ENCODE measurements at places on chromosomes 16 and 17. TPM values are rescaled to one million over a fixed set of nuclear protein-coding genes. Genes with fewer than 3 reads are reported as not detected.

The SULT1A2 gene
- 0.76 TPM for total RNA-seq

DNA sequence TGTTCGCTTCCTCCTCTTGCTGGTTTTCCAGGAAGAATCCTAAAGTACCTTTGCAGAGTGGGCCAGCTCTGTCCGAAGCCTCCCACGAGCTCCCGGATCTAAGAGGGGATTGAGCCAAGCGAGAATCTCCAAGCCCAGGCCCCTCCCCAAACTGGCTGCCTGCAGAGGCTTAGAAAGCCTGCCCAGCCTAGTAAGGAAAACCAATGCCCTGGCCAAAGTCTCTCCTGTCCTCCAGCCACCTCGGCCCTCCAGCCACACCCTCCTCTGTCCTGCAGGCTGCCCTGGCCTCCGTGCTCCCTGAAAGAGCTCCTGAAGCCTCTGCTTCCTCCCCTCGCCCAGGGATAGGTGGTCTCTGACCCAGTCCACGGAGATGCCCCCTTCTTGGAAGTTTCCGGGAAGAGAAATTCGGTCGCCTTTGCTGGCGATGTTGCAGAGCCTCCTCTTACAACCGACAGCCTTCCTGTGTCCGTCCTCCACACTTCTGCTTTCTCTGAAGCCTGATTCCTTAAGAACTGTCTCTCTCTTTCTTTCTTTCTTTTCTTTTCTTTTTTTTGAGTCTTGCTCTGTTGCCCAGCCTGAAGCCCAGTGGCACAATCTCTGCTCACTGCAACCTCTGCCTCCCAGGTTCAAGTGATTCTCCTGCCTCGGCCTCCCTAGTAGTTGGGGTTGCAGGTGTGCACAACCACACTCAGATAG is 54.9 kb upstream of the TOB1 start:
- no peak overlapping the region for H3K27ac ChIP-seq
- H3K4me1 ChIP-seq = peaks cover 21% of the 10 kb centered on the region
- no peak for DNase-seq
- H3K27me3 ChIP-seq = no peaks in the 10 kb centered on the region

DNA sequence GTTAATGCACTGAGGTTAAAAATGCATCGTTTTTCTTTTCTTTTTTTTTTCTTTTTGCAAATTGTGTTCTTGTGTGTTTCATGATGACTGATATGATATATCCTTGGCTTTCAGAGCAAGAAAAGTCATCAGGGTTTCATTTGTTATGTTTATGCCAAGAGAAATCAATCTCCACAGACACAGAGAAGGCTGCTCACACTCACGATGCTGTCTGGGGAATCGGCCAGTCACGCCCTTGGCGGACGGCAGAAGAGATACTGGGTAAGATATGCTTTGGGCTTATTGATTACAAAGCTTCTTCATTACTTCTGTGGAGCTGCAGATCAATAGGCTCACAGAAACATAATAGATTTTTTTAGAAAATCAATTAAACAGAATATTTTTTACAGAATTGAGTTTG is 42.2 kb upstream of the TNRC6C start:
- no peaks in the 10 kb centered on the region for H3K36me3 ChIP-seq
- H3K4me1 ChIP-seq = no peaks in the 10 kb centered on the region
- DNase-seq = no peak
- H3K4me3 ChIP-seq = no peak overlapping the region

GRCh38 chr17:78648293-78648692 is 71.1 kb upstream of the DNAH17 start:
- H3K36me3 ChIP-seq = no peaks in the 10 kb centered on the region
- peaks cover 6% of the 10 kb centered on the region for H3K4me1 ChIP-seq
- no peak overlapping the region for H3K27ac ChIP-seq
- no peak overlapping the region for H3K4me3 ChIP-seq
- no peaks in the 10 kb centered on the region for H3K27me3 ChIP-seq
- no peak for DNase-seq

GRCh38 chr17:74430385-74430705 is 1.5 kb upstream of the GPRC5C start:
- peaks cover 6% of the 10 kb centered on the region for H3K36me3 ChIP-seq
- DNase-seq = no peak
- peaks cover 33% of the 10 kb centered on the region for H3K4me1 ChIP-seq
- H3K4me3 ChIP-seq = peak overlapping the region; percentile 88
- H3K27me3 ChIP-seq = no peaks in the 10 kb centered on the region

- H3K36me3 ChIP-seq = peaks cover 32% of the 10 kb centered on the region
- no peak overlapping the region for H3K4me3 ChIP-seq
These were observed 11.1 kb downstream of the FANCA start for GRCh38 chr16:89805136-89805905.

DNA sequence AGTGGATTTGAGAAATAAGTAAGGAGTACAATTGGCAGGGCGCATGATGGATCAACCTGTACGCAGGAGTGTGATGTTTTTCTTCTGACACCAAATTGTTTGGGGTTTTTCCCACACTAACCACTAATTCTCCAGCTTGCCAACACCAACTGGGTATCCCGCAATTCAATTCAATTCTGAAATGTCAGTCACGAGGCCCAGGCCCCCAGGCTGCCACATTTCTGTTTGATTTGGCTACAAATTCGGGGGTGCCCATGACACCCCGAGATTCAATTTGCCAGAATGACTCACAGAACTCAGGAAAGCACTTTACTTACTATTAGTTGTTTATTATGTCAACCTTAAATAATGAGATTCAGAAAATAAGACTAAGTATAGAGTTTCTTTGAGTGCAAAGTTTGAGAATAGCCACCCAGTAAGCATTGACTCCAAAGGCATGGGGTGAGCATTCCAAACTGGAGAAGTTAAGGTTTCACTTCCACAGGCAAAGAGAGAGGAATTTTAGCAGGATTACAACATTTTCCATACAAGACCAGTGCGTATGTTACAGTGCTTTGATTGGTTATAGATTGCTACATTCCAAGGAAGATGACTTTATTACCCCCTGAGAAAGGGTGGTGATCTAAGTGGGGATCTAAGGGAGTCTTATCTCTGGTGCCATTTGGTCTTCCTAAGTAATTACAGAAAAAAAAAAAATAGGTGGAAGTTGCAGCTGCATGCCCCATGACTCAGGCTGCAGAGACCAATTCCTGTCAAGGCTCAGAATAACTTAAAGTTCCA is 11.5 kb downstream of the SLC46A1 start:
- peaks cover 12% of the 10 kb centered on the region for H3K4me1 ChIP-seq
- peaks cover 19% of the 10 kb centered on the region for H3K36me3 ChIP-seq
- H3K27me3 ChIP-seq = no peaks in the 10 kb centered on the region
- H3K27ac ChIP-seq = no peak overlapping the region
- H3K4me3 ChIP-seq = no peak overlapping the region

The SLC39A11 gene
- total RNA-seq = 15.8 TPM

The FAM222B gene
- 22.2 TPM for total RNA-seq

GRCh38 chr16:81996664-81997509 is 14.4 kb downstream of the SDR42E1 start:
- H3K36me3 ChIP-seq = peaks cover 16% of the 10 kb centered on the region
- DNase-seq = peak; percentile 84
- no peaks in the 10 kb centered on the region for H3K27me3 ChIP-seq
- H3K4me3 ChIP-seq = no peak overlapping the region
- H3K27ac ChIP-seq = peak overlapping the region; percentile 31

The TSNAXIP1 gene
- total RNA-seq = 1.1 TPM

GRCh38 chr17:4301066-4301465 is 37.3 kb upstream of the ANKFY1 start:
- no peaks in the 10 kb centered on the region for H3K4me1 ChIP-seq
- no peaks in the 10 kb centered on the region for H3K27me3 ChIP-seq
- no peak overlapping the region for H3K27ac ChIP-seq
- peaks cover 31% of the 10 kb centered on the region for H3K36me3 ChIP-seq
- DNase-seq = no peak

- no peak overlapping the region for H3K27ac ChIP-seq
- no peaks in the 10 kb centered on the region for H3K27me3 ChIP-seq
- H3K4me3 ChIP-seq = no peak overlapping the region
- no peaks in the 10 kb centered on the region for H3K36me3 ChIP-seq
These were observed 1.5 kb downstream of the HLF start for GRCh38 chr17:55266051-55266957.

DNA sequence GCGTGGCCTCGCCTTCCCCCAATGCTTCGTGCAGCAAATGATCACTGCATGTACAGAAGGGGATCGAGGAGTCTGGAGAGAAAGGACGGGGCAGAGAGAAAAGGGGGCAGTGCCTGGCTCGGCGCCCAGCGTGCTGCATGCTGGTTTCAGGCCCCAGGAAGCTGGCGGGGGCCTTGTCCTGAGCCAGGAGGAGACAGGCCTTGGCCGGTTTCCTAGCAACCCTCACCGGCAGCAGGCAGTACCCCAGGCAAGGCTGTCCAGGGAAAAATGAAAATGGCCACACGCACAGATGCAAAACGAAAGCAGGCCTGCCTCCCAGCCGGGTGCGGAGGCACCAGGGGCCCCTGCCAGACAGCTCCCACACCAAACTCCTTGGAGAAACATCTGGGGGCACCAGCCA is 126.3 kb downstream of the ZFHX3 start:
- DNase-seq = no peak
- H3K4me3 ChIP-seq = no peak overlapping the region
- peaks cover 15% of the 10 kb centered on the region for H3K36me3 ChIP-seq
- H3K27me3 ChIP-seq = no peaks in the 10 kb centered on the region
- H3K4me1 ChIP-seq = no peaks in the 10 kb centered on the region

GRCh38 chr16:79422064-79422463 is 178.5 kb downstream of the MAF start:
- no peak overlapping the region for H3K4me3 ChIP-seq
- H3K27me3 ChIP-seq = peaks cover 1% of the 10 kb centered on the region
- no peaks in the 10 kb centered on the region for H3K4me1 ChIP-seq

GRCh38 chr17:45200701-45201100 is 21.0 kb upstream of the FMNL1 start:
- no peak for DNase-seq
- H3K27ac ChIP-seq = no peak overlapping the region
- no peaks in the 10 kb centered on the region for H3K27me3 ChIP-seq
- peaks cover 10% of the 10 kb centered on the region for H3K4me1 ChIP-seq
- H3K4me3 ChIP-seq = no peak overlapping the region

DNA sequence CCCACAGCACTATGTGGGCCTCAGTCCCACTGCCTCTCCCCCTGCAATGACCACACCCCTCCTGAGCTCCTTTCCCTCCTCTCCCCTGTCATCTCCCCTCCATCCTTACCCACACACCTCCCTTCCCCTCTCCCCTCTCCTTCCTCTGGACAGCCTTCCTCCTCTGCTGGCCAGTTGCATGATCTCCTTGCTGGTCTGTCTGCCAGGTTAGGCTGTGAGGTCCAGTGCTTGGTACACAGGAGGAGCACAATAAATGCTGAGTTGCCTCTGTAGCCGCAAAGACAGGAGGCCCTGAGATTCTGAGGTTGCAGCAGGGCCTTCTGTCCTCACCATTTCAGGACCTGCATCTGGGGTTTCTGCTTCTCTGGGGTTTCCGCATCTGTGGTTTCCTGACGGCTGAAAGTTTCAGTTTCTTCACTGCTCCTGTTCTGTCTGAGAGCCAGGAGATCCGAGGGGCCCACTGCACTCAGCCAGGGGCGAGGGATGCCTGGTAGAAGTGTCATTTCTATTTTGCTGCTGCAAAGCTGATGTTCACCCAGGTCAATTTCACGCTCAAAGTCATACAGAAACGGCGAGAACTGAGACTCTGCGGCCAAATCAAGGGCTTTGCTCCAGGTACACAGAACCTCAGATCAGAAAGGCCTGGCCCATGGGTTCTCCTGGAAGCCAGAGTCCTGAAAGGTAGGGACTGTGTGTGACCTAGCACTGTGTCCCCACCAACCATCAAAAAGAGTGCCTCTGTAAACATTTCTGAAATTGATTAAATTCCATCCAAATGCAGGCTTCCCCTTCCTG is 4.6 kb upstream of the SLC12A3 start:
- no peak overlapping the region for H3K4me3 ChIP-seq
- H3K27ac ChIP-seq = peak overlapping the region; percentile 91
- no peaks in the 10 kb centered on the region for H3K36me3 ChIP-seq
- peaks cover 6% of the 10 kb centered on the region for H3K4me1 ChIP-seq

The SLC2A4 gene
- total RNA-seq = not detected

The CMTM4 gene
- 27.2 TPM for total RNA-seq

The SALL1 gene
- not detected for total RNA-seq

GRCh38 chr17:39364236-39365025 is 37.0 kb downstream of the FBXL20 start:
- no peak for DNase-seq
- H3K36me3 ChIP-seq = peaks cover 13% of the 10 kb centered on the region
- H3K4me3 ChIP-seq = no peak overlapping the region
- H3K27ac ChIP-seq = no peak overlapping the region
- H3K27me3 ChIP-seq = no peaks in the 10 kb centered on the region

- no peak for DNase-seq
- H3K27ac ChIP-seq = no peak overlapping the region
- no peak overlapping the region for H3K4me3 ChIP-seq
These were observed 11.8 kb downstream of the UTS2R start for GRCh38 chr17:82383411-82383810.

DNA sequence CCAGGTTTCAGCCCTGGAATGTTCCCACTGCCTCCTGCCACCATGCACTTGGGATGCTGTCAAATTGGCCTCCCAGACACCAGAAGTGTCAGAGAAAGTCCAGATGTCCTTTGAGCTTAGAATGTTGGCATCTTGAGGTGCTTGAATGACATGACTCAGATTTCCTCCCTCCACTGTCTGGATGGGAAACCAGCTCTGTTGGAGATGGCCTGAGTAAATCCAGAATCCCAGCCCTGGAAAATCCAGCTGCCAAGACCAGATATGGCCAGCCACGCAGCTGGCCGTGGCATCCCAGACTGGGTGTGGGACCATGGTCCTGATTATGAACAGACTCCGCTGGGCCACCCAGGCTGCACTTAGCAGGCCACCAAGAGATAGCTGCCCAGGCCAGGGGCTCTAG is 57.0 kb upstream of the CLEC3A start:
- no peak overlapping the region for H3K27ac ChIP-seq
- DNase-seq = no peak
- H3K4me3 ChIP-seq = no peak overlapping the region
- peaks cover 29% of the 10 kb centered on the region for H3K27me3 ChIP-seq

The ODAD4 gene
- 1.3 TPM for total RNA-seq

The C16orf74 gene
- total RNA-seq = 62.6 TPM

- DNase-seq = peak; percentile 28
- H3K27ac ChIP-seq = no peak overlapping the region
- H3K27me3 ChIP-seq = no peaks in the 10 kb centered on the region
These were observed 387.3 kb upstream of the CDH11 start for GRCh38 chr16:65509172-65509571.

DNA sequence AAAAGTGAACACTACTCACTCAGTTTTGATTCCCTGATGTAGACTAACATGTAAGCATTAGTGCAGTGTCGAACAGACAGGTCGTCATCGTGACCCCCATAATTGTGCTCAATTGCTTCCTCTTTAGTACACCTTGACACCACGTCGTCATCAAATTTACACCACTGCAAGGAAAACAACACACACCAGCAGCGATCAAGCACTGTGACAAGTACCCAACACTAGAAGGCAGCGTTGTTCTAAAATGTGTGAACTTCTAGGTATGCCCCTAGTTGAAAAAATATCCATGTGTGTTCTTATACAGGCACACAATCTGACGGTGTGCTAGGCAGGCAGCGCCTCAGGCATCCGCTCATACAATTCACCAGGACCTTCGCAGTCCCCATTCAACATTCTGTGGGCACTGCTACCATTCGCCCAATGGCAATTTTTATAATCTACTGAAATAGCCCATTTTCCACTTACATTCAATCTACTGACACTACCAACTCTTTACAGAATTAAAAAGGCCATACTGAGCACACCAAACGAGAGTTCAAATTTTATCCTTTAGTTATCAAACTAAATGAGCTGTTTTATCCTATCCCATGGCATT is 23.1 kb downstream of the LITAFD start:
- H3K27me3 ChIP-seq = no peaks in the 10 kb centered on the region
- no peak overlapping the region for H3K27ac ChIP-seq
- peaks cover 85% of the 10 kb centered on the region for H3K36me3 ChIP-seq
- H3K4me1 ChIP-seq = no peaks in the 10 kb centered on the region
- DNase-seq = peak; percentile 25

The ZG16B gene
- total RNA-seq = 6.9 TPM

GRCh38 chr17:43105146-43105545 is 20.0 kb downstream of the BRCA1 start:
- no peaks in the 10 kb centered on the region for H3K27me3 ChIP-seq
- H3K27ac ChIP-seq = no peak overlapping the region
- DNase-seq = no peak
- no peak overlapping the region for H3K4me3 ChIP-seq
